Head of caudate nucleus (tissue), 42 donors: ENCODE measurements at places on chromosomes 4 and X.

GRCh38 chr4:6878451-6879059 is 31.1 kb upstream of the TBC1D14 start:
- no peak for DNase-seq

DNA sequence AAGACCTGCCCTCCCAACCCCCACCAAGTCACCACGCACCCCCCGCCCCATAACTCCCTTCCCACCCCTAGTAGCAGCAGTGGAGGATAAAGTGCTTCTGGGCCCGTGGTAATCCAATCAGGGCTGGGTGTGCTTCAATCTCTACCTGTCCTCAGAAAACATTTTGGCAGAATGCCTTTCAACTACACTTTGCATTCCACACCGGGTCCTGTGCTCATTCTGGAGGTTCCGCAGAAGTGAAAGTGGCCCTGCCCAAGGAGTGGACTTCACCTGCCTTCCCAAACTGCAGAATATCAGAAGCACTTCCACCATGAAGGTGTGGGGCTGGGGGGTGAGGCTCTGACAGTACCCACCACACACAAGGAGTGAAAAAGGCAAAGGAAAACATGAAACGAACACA is 322.3 kb downstream of the DHX15 start:
- DNase-seq, result no peak

GRCh38 chr4:26862381-26862915 is 1.8 kb downstream of the STIM2 start:
- DNase-seq, result no peak

DNA sequence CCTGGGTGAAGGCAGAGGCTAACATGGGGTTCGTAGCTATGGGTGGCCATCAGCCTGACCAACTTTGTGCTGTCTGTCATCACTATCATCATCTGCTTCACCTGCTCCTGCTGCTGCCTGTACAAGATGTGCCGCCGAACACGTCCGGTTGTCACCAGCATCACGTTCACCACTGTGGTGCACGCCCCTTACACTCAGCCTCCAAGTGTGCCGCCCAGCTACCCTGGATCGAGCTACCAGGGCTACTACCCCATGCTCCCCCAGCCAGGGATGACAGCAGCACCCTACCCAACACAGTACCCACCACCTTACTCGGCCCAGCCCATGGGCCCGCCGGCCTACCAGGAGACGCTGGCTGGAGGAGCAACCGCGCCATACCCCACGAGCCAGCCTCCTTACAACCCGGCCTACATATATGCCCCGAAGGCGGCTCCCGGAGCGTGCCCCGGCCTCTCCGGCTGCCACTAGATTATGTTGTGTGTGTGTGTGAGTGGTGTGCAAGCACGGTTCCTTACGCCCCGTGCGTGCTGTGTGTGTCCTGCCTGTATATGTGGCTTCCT is 238.1 kb upstream of the ZCCHC13 start:
- no peak for DNase-seq

DNA sequence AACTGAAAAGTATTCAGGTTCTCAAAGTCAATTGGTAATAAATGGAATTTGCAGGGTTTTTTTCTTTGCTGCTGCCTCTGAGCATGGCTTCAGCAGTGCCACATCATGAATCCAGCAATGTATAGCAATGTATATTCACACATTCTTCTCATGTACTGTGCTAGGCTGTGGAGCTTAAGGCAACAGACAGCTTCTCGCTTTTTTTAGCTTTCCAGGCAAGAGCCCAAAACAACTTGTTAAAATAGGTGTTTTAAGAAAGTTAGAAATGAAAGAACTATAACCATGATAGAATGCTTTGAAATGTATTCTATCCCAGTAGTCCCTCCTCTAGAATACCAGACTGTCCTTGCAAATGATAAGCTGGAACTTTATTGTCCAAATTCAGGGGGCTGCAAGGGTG is 30.4 kb downstream of the SMIM43 start:
- no peak for DNase-seq

- no peak for DNase-seq
Observed at GRCh38 chr4:129822701-129823100, 726.7 kb downstream of the C4orf33 start.

GRCh38 chr4:28391877-28392276 is 1531.2 kb downstream of the STIM2 start:
- DNase-seq, result no peak

DNA sequence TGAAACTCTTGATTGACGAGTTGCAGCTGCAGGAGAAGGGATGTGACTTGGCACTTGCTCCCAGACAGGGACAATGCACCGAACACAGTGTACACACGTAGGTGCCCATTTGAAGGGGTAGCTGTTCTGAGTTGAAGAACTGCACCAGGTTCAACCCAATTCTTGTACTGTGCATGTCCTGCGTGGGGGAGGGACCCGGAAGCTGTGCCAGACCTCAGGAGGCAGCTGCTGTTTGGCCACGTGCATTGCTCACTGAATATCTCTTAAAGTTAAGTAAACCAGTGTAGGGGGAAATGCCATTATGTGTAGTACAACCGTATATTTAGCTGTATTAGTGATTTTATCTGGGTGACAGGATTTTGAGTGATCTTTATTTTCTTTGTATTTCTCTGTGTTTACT is 12.0 kb upstream of the RBBP7 start:
- DNase-seq, result no peak

- DNase-seq, result no peak
Observed at GRCh38 chrX:7943600-7944245, 16.5 kb upstream of the PNPLA4 start.

DNA sequence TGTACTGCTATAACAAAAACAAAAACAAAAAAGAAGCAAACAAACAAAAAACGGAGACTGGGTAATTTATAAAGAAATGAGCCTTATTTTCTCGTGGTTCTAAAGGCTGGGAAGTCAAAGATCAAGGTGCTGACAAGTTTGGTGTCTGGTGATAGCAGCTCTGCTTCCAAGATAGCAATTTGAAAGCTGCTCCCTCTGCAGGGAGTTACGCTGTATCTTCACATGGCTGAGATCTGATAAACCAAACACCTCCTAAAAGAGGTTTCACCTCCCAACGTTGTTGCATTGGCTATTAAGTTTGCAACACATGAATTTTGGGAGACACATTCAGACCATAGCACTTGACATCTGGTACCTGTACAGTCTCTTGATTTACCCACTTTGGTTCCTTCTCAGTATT is 854.2 kb downstream of the CENPC start:
- DNase-seq, result no peak

GRCh38 chr4:121788896-121789295 is 12.2 kb upstream of the EXOSC9 start:
- DNase-seq, result no peak

DNA sequence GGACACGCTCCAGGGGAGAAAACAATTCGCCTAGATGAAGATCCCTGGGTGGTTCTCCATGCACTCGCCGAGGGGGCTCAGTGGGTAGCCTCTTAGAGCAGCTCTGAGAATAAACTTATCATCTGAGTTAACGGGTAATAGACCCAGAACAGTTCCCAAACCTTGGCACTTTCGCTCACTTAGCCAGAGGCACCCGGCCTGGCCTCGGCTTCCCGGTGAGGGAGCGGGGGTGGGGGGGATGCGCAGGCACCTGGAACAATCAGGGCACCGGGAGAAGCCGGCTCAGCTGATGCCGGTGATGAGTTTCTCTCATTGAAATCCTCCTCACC is 405 bp upstream of the ZAR1 start:
- DNase-seq, result no peak

GRCh38 chr4:58738375-58738774 is 1628.2 kb upstream of the IGFBP7 start:
- no peak for DNase-seq

DNA sequence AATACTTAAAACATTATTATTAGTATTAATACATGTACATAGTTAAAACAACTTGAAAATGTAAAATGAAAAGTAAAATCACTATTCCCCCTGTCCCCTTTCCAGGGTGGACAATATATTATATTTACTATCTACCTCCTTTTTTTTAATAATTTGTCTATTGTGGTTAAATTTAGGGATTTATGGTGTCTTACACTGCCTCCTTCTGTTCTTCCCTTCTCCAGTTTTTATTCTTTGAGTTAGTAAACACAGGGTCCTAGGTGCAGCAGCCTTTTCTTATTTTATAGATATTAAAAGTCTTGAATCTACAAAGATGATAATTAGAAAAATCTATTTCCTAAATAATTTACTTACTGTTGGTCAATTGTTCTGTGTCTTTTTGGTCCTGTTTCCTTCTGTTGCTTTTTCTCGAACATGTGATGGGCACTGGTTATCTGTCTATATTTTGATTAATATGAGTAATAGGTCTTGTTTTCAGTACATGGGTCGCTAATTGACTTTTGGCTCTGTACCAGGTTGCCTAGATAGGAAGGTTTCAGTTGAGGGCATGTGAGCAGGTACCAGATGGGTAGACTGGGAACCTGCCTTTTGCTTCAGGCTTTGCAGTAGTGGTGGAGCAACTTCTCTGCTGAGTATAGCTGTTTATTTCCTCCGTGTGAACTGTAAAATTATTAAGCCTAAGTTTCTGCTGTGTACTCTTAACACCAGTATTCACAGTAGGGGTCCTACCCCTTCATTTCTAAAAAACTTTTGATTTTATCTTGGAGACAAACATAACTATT is 1.1 kb downstream of the NUDT9 start:
- DNase-seq, result no peak

DNA sequence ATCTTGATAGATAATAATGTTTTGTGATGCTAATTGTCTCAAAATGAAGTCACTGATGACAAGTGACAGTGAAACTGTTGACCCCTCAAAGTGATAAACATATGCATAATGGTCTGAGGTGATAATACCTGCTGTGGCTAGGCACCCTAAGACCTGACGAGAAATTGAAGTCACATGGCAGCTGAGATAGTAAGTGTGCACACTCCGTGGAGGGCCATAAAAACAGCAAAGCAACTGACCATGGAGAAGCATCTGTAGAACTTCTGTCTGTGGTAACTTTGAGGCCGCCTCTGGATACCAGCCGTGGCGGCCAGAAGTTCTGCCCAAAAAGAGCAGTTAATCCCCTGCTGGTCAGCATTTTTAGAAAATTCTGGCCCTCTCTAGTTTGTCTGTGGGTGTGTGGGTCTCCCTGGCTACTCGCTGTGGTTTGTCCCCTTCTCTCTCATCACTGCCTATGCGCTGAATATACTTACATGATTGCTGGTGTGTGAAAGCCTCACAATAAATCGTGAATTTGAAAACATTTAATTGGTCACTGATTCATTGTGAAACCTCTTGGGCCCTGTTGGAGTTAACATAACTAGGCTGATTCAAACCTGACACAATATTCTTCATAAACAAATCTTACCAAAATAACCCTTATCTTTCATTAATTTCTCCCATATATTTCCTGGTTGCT is 50.6 kb downstream of the CCDC149 start:
- no peak for DNase-seq

DNA sequence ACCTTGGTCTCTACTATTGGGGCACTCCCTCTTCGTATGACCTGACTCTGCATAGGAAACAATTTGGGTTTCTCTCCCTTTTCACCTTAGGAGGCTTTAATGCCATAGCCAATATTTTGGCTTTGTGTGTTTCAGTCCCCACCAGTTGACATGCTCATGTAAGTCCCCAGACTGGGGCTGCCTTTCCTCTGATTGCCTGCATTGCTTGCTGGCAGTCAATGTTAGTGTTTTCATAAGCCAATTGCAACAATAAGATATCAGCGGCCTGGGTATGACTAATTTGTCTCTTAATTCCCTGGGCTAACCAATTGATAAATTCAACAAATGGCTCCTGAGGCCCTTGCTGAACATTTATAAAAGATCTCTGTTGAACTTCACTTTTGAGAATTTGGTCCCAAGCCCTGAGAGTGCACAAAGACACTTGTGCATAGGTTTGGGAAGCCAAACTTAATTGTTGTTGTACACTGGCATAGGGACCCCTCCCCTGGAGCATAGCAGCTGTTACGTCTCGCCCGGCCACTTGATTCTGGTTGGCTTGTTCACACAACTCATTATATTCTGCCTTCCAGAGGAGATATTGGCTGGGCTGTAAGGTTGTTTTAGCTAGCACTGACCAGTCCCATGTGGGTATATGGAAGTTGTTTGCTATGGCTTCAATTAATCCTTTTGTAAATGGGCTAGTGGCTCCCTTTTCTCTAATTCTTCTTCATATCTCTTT is 206.2 kb downstream of the PABPC4L start:
- no peak for DNase-seq

GRCh38 chr4:6724421-6725111 is 8.6 kb downstream of the BLOC1S4 start:
- DNase-seq, result no peak

GRCh38 chrX:115713460-115713859 is 152.5 kb downstream of the PLS3 start:
- DNase-seq, result no peak

- DNase-seq, result no peak
Observed at GRCh38 chr4:113094331-113094730, 44.9 kb downstream of the ANK2 start.

DNA sequence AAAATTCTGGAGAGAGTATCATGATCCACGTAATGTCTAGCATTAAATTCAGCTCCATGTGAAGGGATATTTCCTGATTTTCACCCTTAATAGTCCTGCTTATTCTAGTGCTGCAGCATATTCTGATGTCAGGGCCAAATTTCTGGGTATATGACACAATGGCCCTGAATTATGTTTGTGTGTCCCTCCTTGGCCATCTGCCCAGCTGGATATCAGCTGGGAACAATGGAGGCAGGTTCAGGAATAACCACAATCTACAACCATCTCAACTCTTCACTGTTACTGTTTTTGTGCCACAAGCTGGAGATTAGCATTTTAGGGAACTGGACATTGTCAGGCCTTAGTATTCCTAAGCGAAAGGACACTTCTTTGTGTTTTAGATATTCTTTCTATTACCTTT is 3.5 kb downstream of the GLRB start:
- no peak for DNase-seq

DNA sequence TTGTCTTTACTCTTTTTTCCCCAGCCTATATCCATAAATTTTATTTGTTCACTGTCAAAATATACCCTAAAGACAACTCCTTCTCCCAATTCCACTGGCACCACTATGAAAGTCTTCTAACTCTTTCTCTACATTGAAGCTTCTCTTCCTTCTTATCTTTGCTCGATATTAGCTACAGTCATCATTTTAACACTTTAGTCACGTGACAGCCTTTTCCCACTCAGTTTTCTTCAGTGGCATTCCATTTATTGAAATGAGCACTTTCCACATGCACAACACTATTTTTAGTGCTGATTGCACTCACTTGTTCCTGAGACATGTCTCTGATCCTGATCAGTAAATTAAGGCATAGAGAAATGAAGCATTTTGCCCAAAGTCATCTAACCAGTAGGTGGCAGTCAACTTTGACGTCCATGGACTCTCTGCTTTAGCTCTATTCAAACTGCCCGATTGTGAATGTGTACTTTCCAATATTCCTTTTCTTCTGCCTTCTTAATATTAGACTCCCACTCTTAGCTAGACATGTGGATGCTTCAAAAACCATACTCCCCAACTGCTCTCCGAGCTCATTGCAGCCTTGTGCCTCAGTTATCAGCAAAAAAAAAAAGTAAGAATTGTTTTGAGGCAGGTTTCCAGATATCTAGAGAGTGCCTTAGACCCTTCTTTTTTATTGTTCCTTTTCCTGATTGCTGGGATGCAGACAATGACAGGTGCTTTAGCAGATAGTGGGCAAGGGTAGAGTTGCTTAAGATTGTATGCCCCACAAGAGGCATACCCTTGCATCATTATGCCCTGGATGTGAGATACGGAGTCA is 394.4 kb upstream of the ADGRL3 start:
- no peak for DNase-seq

GRCh38 chr4:138226351-138226750 is 15.8 kb downstream of the SLC7A11 start:
- no peak for DNase-seq
